ENCODE measurements at places on chromosomes 6 and 20.

DNA sequence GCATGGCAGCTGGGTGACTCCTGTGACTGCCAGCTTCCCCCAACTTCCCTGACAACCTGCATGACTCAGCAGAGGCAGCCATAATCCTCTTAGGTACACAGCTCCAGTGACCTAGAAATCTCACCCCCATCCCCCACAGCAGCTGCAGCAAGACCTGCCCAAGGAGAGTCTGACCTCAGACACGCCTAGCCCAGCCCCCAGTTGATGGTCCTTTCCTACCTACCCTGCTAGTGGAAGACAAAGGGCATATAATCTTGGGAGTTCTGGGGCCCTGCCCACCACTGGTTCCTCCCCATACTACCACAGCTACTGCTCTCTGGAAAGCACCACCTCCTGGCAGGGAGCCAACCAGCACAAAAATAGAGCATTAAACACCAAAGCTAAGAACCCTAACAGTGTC is 90.2 kb downstream of the F13A1 start:
- no peak for DNase-seq

- DNase-seq: no peak
Observed at GRCh38 chr20:32749914-32750637, 6.8 kb upstream of the COMMD7 start.

- DNase-seq: no peak
Observed at GRCh38 chr6:44291841-44292240, 21.3 kb downstream of the AARS2 start.

- DNase-seq: no peak
Observed at GRCh38 chr6:84516154-84516553, 248.2 kb downstream of the TBX18 start.

DNA sequence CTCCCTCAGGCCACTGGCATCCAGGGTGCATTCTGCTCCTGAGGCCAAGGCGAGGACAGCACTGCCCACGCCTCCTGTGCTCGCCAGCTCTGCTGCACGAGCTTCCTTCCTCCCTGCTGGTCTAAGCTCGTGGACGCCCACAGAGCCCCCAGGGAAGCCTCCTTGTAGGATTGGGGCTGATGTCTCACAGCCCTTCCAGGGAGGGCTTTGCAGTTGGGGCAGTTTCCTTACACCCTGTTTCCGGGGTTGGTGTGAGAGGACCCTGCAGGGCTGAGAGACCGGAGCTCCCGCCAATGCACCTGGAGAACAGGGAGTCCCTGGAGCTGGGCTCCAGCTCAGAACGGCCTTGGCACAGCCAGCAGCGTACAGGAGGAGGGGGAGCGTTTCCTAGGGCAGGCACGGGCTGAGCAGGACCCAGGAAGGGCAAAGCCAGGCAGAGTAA is 172.4 kb upstream of the PDE10A start:
- no peak for DNase-seq

- DNase-seq: no peak
Observed at GRCh38 chr20:54200487-54201267, 7.2 kb upstream of the PFDN4 start.

DNA sequence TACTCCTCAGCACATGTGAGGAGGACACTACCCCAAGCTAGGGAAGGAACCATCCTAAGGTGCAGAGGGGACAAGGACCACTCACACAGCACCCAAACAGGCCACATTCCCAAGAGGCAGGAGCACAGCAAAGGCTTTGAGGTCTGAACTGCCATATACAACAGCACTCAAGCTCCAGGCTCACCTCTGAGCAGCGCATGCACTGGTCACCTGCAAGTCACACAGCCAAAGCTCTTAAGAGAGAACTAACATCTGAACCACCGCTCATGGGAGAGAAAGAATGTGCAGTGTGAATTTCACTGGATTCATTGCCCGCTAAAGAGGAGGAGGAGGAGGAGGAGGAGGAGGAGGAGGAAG is 31.0 kb downstream of the NPEPL1 start:
- no peak for DNase-seq

- DNase-seq: no peak
Observed at GRCh38 chr6:106511288-106512047, 117.8 kb downstream of the RTN4IP1 start.

GRCh38 chr6:168414336-168415097 is 26.5 kb upstream of the SMOC2 start:
- DNase-seq: no peak

GRCh38 chr6:42402184-42402583 is 49.5 kb downstream of the TRERF1 start:
- no peak for DNase-seq

GRCh38 chr6:139841794-139842215 is 467.4 kb upstream of the CITED2 start:
- no peak for DNase-seq

DNA sequence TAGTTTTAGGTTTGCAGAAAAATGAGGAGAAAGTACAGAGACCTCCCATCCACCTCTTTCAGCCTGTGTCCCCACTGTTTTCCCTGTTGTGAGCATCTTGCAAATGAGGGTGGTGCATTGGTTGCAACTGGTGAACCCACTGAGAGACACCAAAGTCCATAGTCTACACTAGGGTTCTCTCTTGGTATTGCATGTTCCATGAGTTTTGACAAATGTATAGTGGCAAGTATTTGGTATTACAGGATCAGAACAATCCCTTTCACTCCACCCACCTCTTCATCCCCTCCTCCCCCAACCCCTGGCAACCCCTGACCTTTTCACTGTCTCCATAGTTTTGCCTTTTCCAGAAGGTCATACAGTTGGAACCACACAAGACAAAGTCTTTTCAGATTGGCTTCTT is 20.1 kb downstream of the ZNF831 start:
- peak; percentile 19 for DNase-seq
